Right renal cortex interstitium (tissue), 3 donors: ENCODE measurements at places on chromosomes 3 and 15. TPM values are rescaled to one million over a fixed set of nuclear protein-coding genes. Genes with fewer than 3 reads are reported as not detected.
A peak's percentile ranks its signal among the peaks of the same experiment; 100 is the strongest.

Gene ATP8B4
- polyA plus RNA-seq: 3.6 TPM

Gene A4GNT
- polyA plus RNA-seq: 0.96 TPM

Gene FBLN2
- 22.9 TPM for polyA plus RNA-seq

Gene RAD18
- polyA plus RNA-seq: 12.1 TPM

Gene PLA2G4E
- polyA plus RNA-seq: not detected

Gene HTR3D
- polyA plus RNA-seq: not detected

Gene TRPC1
- polyA plus RNA-seq: 11.6 TPM

Gene SLC22A13
- 3.4 TPM for polyA plus RNA-seq

Gene PPP1R2
- 65.9 TPM for polyA plus RNA-seq

- DNase-seq: no peak
Measured at GRCh38 chr15:62068071-62068809, 1.5 kb downstream of the C2CD4A start.

GRCh38 chr3:126389112-126389793, 5.5 kb upstream of the CFAP100 start:
- peak; percentile 72 for DNase-seq

GRCh38 chr3:42438758-42439157, 28.3 kb upstream of the LYZL4 start:
- no peak for DNase-seq

DNA sequence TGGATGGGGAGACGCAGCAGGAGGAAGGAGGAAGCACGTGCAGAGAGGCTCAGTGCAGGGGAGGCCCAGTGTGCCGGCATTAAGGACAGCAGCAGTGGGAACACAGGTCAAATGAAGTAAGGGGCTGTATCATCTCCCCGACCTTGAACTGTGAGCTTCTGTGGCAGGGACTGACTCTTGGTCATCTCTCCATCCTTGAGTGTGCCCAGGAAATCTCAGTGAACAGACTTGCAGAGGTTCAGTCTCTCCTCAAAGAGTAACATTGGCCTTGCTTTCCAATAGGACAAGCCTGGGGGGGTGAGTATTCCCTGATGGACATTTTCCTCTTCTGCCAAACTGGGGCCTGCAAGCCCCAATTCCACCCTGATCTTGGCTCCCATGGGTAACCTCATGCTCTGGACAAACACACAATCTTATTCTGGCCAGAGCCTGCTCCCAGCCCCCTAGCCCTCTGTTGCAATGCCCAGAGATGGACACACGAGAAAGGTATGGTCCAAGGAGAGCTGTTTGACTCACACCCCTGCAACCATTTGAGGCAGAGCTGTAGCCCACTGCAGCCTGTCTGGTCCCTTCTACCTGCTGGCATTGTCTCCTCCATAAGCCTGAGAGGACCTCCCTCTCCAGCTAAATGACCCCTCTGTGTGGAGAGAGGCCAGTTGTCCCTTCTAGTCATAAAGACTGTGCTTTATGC, 50.9 kb downstream of the TLE3 start:
- DNase-seq: no peak

DNA sequence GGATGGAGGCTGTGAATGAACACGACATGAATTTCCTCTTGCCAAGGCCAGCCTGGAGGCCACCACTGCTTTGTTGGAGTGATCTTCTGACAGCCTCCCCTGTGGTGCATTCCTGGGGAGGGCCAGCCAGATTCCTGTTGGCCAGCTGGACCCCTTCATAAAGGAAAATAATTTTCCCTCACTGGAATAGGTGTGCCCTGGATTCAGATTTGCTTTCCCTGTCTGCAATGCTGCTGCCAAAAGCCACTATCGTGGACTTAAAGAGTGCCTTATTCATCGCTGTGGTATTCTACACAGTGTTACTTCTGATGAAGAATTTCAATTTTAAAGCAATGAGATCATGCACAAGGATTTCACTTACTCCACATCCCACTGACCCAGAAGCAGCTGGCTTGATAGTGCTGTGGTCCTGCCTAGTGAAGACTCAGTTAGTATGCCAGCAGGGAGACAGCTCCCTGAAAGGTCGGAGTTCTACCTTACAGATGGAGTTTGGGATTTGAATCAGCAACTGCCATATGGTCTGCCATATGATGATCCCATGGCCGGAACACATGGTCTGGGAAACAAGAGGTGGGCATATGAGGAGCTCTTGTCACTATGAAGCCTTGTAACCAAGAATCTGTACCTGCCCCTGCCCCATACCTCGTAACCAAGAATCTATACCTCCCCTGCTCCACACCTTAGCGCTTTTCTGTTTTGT, 145.2 kb downstream of the KLF13 start:
- DNase-seq: no peak

DNA sequence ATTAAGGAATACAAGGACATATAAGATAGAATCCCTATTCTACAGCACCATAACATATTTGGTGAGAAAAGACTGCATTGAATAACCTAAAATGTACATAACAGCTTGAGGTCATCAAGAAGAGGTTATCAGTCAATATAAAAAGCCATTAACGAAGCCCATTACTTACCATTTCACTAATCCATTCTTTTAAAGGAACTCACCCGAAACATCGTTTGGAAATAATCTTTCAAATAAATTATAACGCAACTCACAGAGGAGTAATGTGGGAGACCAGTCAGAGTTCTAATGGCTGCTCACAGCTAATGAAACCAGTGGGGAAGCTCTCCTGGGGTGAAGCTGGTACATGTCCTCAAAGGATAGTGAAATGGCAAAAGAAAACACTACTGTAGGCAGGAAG, 188.4 kb downstream of the TBC1D5 start:
- DNase-seq: no peak

DNA sequence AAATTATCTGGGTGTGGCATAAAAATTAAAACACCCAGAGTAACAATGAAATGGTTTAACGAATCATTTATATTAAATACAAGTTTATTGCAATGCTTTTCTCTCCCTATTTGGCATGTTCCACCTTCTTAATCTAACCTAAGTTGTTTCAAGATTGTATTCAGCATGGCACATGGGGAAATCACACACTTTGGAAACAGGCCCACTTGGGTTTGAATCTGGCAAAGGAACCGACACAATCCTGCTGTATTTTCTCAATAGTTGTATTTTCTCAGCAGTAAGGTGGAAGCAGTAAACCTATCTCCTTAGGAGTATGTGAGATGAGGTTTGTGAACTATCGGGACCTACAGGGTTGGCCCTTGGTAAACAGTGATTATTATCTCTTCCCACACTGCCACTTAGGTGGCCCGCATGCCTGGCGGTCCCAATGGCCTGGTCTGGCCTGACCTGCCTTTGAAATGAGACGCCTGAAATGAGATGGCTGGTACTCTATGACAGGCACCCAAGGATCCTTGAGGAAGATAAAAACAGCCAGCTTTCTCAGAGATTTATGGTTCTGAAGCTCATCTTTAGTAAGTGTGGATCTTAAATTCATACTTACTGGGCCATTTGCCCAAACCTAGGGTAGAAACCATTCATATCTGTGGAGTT, 45.3 kb upstream of the VILL start:
- DNase-seq: no peak

DNA sequence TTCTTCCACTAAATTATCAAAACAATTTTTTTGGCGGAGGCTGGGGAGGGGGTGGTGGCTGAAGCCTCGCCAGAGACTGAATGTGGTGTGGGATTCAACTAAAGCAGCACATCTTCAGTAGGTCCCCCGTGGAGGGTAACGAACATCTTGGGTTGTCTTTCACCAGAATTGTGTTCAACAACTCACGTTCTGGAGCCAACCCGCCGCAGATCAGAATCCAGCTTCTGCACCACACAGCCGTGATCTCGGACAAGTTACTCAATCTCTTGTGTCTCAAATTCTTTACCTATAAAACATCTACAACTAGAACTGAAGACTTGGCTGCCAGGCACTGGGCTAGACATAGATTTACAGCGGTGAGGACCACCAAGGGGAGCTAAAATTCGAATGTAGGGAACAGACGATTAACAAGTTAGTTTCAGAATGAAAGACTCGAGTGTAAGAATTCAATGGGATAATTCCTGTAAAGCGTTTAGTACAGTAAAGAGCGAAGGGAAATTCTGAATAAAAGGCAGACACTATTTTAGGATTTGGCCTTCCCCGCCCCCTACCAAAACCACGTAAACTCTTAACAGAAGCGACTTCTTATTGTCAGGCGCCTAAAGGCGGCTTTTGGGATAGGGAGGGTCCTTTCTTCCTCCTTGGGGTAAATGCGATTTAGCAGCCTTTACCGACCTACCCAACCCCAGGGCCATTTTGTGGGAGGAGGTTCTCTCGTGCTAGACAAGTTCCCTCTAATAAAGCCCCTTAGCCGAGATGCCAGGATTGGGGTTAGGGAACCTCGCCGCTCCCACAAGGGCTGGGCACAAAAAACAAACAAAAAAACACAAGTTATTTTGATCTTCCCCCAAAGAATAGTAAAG, 697 bp upstream of the RAB5A start:
- no peak for DNase-seq

DNA sequence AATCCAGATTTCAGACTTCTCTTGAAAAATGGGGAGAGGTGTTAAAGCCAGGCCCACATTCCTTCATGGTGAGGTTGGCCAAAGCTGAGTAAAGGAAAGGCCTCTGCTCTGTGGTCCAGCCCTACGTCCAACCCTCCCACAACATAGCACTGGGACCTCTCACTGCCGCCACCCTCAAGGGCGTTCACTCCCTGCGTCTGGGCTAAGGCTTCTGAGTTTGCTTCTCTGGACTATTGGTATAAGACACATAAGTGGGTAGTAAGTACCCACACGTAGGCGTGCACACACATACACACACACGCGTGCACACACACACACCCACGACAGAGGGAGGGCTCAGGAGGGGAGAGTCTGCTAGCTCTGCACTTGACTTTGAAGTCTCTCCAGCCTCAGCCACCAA, 80.2 kb upstream of the PXYLP1 start:
- DNase-seq: no peak

- DNase-seq: no peak
Measured at GRCh38 chr3:23923786-23924185, 6.9 kb downstream of the RPL15 start.

DNA sequence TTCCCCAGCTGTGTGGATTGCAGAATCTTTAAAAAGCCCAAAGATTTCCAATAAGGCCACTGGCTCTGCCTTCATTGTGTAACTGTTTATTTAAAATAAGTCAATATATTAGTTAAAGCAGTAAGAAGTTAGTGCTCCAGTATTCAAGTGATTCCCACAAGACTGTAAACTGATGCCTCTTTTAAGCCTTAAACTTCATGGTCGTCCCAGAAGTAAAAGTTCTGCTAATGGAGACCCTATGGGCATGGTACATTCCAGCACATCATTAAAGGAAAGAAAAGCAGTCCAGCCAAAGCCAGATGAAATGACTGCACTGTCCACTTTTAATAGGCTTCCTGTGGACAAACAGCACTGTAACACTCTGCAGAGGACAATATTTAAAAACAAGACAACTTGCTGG, 512.6 kb downstream of the MECOM start:
- no peak for DNase-seq

GRCh38 chr15:85607842-85608241, 186.9 kb downstream of the KLHL25 start:
- no peak for DNase-seq

DNA sequence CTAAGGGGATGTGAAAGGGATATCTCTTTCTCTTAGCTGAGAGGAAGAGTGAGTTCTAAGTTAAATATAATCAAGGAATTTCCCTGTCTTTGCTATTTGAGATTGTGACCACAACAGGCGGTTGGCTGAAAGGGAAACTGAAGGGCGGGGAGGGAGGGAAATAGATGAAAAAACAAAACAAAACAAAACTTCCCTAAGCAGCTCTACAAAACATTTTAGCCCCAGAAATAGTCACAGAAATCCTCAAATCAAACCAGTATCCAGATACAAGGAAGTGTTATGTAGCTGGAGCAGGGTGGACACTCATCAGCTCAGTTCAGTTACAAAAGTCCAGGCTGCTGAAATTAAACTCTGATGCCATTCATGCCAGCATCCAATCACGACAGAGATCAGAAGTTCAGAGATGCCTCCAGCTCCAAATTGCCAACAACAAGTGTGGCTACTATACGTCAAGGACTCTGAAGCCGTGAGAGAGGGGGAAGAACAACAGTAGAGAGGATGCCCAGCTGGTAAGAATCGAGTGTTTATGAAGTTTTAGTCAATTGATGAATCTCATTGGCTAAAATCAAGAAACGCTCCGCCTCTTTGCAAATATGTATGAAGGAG, 319 bp upstream of the TP63 start:
- no peak for DNase-seq

GRCh38 chr15:94263341-94264273, 32.2 kb downstream of the MCTP2 start:
- DNase-seq: no peak

DNA sequence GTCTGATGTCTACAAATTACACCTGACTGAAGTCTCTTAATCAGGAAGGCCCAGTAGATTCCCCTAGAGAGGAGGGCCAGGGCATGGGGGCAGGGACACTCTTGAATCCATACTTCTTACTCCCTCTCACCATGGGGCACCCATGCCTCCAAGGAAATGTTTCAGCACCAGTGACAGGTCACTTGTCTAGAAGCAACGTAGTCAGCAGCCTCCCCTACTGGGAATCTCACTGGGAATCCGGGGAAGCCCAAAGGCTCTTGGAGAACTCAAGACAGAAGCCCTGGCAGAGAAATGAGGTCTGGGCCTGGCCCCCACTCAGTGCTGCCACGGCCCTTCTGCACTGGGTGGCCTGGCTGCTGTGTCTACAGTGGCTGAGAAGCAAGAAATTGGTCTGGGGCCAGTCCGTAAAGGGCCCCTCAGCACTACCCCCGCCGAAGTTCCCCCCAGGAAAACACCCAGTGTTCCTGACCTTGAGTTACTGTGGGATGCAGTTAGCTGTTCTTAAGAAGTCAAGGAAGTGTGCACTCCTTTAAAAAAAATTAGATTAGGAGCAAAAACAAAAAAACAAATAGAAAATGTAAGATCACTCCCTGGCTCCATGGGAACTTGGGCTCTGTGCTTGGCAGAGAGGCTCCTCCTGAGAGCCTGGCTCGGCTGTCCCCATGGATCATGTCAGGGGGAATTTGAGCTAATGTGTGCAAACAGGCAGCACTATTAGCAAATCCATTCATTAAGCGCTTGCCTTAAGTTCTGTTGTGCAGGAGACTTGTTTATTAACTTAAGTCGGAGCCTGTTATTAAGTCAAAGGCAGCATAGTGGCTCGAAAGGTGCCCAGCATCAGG, 5.4 kb upstream of the LINGO1 start:
- no peak for DNase-seq
